Cortex of kidney (tissue), 1 donor: ENCODE measurements at places on chromosomes 13 and 19.

- no peak for DNase-seq
These were observed 405.1 kb downstream of the DACH1 start for GRCh38 chr13:71461892-71462291.

DNA sequence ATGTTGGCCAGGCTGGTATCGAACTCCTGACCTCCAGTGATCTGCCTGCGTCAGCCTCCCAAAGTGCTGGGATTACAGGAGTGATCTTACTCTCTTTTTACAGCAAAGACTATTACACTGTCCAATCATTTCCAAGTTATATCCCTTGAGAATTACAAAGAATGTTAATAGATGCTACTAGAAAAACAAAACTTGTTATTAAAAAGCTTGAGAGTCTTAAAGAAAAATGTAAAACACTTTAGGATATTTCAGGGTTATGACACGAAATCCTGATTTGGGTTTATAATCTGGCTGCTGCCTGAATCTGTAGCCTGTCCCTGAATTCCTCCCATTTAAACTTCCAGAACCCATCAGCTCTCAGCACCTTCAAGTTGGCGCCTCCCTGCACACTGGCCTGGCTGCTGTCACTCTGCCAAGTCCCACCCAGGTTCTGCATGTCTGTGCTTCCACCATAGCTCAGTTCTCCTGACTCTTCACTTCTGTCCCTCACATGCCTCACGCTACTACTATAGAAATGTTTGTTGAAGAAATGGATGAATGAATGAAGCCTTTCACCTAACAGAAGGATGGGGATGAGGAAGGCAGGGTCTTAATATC, 55.8 kb upstream of the RFXAP start:
- no peak for DNase-seq

DNA sequence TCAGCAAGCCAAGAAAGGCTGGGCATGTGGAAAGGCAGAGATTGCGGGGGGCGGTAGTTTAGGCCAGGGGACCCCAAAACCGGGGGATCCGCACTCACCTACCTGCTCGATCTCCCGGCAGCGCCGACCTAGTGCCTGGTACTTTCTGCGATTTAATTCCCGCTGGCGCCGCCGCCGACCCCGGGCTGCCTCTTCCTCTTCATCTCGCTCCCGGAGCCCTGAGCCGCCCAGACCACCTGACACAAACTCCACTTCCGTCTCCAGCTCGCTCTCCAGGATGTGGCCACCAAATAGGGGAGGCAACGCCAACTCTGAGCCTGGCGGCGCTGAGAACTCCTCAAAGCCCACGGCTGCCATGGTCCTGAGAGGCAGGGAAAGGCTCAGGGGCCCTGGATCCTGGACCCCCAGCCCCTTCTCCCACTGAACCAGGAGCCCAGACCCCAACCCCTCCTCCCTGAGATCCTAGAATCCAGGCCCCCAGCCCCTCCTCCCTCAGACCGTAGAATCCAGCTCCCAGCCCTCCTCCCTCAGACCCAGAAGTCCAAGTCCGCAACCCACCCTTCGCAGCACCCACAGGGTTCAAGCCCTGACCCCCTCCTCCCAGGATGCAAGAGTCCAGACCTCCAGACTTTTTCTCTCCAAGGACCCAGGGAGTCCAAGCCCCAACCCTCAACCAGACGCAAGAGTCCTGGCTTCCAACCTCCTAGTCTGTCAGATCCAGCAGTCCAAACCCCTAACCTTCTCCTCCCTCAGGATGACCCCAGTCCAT, 933 bp downstream of the TFPT start:
- DNase-seq: no peak

- no peak for DNase-seq
These were observed 277.9 kb downstream of the ZNF536 start for GRCh38 chr19:30649934-30650614.

DNA sequence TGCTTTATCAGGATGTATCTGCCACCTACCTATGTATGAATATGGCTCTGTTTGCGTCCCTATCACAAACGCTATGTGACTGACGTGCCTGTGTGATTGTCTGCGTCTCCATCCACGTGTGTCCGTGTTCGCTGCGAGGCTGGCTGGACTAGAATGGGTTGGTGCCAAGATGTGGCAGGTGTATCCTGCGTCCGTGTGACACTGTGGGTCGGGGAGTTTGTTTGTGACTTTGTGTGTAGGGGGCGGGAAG, 6.7 kb upstream of the HOOK2 start:
- DNase-seq: no peak

GRCh38 chr13:38624822-38625221, 62.1 kb upstream of the FREM2 start:
- no peak for DNase-seq

DNA sequence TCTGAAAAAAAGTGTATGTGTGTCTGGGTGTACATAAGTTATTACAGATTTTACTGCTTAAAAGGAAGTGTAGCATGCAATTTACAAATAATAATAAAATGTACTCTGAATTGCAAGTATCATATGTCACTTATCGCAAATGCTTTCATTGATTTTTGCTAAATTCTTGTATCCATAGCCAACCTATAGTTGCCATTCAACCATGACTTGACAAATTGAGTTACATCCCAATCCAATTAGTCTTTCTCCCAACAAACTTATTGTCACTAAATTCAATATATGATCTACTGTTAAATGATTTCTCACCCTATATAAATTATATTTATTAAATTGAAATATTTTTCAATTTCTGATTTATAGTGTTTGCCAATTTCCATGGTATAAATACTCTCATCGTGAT, 17.3 kb upstream of the SUPT20H start:
- no peak for DNase-seq

GRCh38 chr19:17240062-17240752, 5.5 kb downstream of the NR2F6 start:
- DNase-seq: no peak

- DNase-seq: no peak
These were observed 46.4 kb downstream of the PEX11G start for GRCh38 chr19:7442423-7442822.

GRCh38 chr13:60329221-60329923, 67.6 kb upstream of the TDRD3 start:
- no peak for DNase-seq
